ENCODE measurements at places on chromosomes 7 and 10. TPM values are rescaled to one million over a fixed set of nuclear protein-coding genes. Genes with fewer than 3 reads are reported as not detected.

- H3K27me3 ChIP-seq = no peaks in the 10 kb centered on the region
- H3K36me3 ChIP-seq = no peaks in the 10 kb centered on the region
- peaks cover 73% of the 10 kb centered on the region for H3K4me1 ChIP-seq
- peak overlapping the region; percentile 84 for H3K27ac ChIP-seq
- H3K4me3 ChIP-seq = no peak overlapping the region
Observed at GRCh38 chr10:3811291-3811870, 26.4 kb upstream of the KLF6 start.

- H3K36me3 ChIP-seq = no peaks in the 10 kb centered on the region
- H3K4me3 ChIP-seq = no peak overlapping the region
- no peaks in the 10 kb centered on the region for H3K4me1 ChIP-seq
- no peaks in the 10 kb centered on the region for H3K27me3 ChIP-seq
- no peak overlapping the region for H3K27ac ChIP-seq
- no peak for DNase-seq
Observed at GRCh38 chr10:88858491-88858890, 6.8 kb upstream of the ANKRD22 start.

- H3K27me3 ChIP-seq = no peaks in the 10 kb centered on the region
- DNase-seq = no peak
- no peaks in the 10 kb centered on the region for H3K4me1 ChIP-seq
- no peaks in the 10 kb centered on the region for H3K36me3 ChIP-seq
Observed at GRCh38 chr7:135673360-135673706, 11.0 kb downstream of the STMP1 start.

Gene OR6B1
- not detected for total RNA-seq

- no peak overlapping the region for H3K4me3 ChIP-seq
- no peak overlapping the region for H3K27ac ChIP-seq
- no peaks in the 10 kb centered on the region for H3K36me3 ChIP-seq
- H3K4me1 ChIP-seq = no peaks in the 10 kb centered on the region
- no peak for DNase-seq
- H3K27me3 ChIP-seq = no peaks in the 10 kb centered on the region
Observed at GRCh38 chr7:136072447-136072846, 95.3 kb upstream of the MTPN start.

DNA sequence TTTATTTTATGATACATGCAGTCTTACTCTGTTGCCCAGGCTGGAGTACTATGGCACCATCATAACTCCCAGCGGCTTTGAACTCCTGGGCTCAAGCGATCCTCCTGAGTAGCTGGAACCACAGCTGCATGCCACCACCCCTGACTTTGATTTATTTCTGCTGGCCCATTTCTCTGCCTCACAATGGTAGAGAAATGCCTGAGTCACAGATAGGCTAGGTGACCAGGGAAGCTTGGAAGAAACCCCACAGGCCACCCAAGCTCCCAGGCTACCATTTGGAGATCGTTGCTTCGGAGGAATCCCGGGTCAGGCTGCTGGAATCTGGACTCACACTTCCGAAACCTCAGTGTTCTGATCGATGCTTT lies 17.4 kb upstream of the BAIAP2L1 start:
- H3K4me3 ChIP-seq = no peak overlapping the region
- H3K27ac ChIP-seq = peak overlapping the region; percentile 98
- no peak for DNase-seq
- peaks cover 38% of the 10 kb centered on the region for H3K4me1 ChIP-seq
- H3K36me3 ChIP-seq = no peaks in the 10 kb centered on the region

Gene KLF14
- not detected for total RNA-seq

Gene CASP2
- total RNA-seq = 62.0 TPM

- H3K27ac ChIP-seq = peak overlapping the region; percentile 89
- H3K36me3 ChIP-seq = no peaks in the 10 kb centered on the region
- H3K27me3 ChIP-seq = no peaks in the 10 kb centered on the region
- no peaks in the 10 kb centered on the region for H3K4me1 ChIP-seq
Observed at GRCh38 chr7:106568680-106569499, 92.1 kb downstream of the CCDC71L start.

Gene OR2A1
- total RNA-seq = not detected

- no peaks in the 10 kb centered on the region for H3K27me3 ChIP-seq
- no peak overlapping the region for H3K4me3 ChIP-seq
- no peaks in the 10 kb centered on the region for H3K36me3 ChIP-seq
- no peak overlapping the region for H3K27ac ChIP-seq
Observed at GRCh38 chr10:53574024-53574423, 801.4 kb upstream of the MBL2 start.

DNA sequence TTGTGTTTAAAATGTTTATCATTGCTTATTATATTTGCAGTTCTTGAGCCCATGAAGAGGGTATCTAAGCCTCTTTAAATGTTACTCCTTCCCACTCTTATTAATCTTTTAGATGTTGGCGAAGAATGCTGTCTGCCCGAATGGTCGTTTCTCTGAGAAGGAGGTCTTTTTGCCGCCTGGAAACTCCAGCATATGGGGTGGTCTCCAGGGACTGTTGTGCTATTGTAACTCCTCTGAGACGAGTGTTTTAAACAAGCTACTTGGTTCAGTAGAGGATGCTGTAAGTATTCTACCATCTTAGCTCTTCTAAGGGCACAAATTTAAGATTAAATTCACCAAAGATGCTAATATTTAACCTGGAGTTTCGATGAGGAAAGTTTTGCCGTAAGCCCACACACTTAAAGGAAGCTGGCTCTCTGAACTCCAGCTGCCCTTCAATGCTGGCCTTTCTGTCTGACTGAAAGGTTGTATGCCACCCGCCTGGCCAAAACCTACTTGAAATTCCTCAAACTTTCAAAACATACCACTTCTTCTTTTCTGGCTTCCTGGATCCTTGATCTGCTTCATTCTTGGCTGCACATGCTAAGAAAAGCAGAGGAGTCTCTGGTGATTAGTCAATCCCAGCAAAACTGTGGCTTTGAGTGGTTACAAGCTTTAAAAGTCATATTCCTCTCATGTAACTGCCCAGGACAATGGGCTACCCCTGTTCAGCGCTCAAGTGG lies 74.7 kb downstream of the ABCA13 start:
- DNase-seq = no peak
- H3K4me3 ChIP-seq = no peak overlapping the region
- no peaks in the 10 kb centered on the region for H3K36me3 ChIP-seq
- H3K27ac ChIP-seq = no peak overlapping the region

DNA sequence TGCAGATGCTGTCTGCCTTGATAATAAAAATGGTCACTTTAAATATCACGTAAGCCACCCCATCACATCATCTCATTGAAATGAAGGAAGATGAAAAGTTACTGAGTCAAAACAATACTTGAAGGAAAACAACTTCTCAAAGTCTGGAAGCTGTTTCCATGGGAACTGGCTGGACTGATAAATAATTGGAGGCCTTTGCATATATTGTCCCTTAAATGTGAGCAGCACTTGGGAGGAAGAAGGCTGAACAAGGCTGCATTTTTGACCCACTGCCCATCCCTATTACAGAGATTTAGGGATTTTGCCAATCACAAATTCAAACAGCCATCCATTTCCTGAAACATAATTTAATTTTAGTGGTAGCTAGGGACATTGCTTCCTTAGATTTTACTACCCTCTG lies 18.2 kb upstream of the MAGI2 start:
- no peaks in the 10 kb centered on the region for H3K27me3 ChIP-seq
- H3K36me3 ChIP-seq = no peaks in the 10 kb centered on the region
- H3K4me3 ChIP-seq = no peak overlapping the region
- DNase-seq = no peak
- no peak overlapping the region for H3K27ac ChIP-seq

DNA sequence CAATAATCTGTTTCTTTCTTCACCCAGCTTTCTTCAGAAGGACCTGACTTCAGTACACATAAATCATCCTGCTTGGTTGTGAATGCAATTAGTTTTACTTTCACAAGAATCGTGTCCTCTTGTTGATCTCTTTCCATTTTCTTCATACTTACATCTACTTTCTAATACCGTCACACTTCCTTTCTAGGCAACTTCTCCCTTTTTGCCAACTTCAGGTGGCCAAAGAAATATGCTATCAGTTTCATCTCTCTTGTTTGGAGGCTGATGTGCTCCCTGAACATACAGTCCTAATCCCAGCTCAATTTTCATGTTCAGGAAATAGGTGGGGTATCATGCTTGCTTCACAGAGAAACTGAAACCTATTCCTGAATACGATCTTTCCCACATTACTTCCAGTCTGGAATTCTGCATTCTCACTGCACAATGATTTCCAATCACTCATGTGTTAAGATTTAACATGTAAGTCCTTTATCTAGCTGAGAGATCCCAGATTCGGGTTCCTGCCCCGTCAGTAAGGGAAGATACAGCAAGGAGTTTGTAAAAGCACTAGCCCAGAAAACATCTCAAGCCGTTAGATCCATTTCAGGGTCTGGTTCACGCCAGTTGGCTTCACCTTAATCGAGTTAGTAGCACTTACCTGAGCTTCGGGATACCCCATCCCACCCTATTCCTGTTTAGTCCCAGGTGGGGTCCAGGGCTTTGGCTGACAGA lies 994 bp downstream of the SLC25A28 start:
- DNase-seq = no peak
- no peaks in the 10 kb centered on the region for H3K27me3 ChIP-seq
- peak overlapping the region; percentile 87 for H3K4me3 ChIP-seq

DNA sequence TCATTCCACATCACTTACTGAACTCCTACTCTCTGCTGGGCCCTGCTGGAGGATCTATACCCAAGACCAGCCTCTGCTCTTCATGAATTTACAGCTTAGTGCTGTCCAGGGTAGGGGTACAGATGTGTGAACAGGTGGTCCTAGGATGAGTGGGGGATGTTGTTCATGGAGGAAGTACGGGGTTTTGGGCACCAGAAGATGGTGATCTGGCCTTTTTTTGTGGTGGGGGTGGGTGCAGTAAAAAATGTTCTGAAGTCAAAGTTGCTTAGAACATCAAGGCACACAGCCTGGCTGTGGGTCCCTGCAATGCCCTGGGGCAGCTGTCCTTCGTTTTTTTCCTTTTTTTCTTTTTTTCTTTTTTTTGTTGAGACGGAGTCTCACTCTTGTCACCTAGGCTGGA lies 34.2 kb upstream of the GNA12 start:
- no peaks in the 10 kb centered on the region for H3K4me1 ChIP-seq
- no peak overlapping the region for H3K4me3 ChIP-seq
- H3K27ac ChIP-seq = no peak overlapping the region
- H3K36me3 ChIP-seq = no peaks in the 10 kb centered on the region
- no peak for DNase-seq

DNA sequence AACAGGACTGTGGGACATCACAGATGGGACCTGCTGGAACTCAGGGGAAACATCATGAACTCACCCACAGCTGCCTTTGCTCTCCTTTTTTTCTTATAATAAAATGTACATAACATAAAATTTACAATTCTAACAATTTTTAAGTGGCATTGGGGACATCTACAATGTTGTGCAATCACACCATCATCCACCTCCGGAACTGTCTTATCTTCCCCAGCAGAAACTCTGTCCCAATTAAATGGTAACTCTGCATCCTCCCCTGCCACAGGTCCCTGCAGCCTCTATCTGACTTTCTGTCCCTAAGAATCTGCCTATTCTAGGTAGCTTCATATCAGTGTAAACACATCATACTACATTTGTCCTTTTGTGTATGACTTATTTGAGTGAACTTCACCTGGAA lies 19.4 kb upstream of the TMEM72 start:
- no peak for DNase-seq
- H3K27me3 ChIP-seq = no peaks in the 10 kb centered on the region
- no peak overlapping the region for H3K4me3 ChIP-seq
- H3K36me3 ChIP-seq = no peaks in the 10 kb centered on the region
- H3K27ac ChIP-seq = no peak overlapping the region

Gene CUL1
- 71.9 TPM for total RNA-seq

DNA sequence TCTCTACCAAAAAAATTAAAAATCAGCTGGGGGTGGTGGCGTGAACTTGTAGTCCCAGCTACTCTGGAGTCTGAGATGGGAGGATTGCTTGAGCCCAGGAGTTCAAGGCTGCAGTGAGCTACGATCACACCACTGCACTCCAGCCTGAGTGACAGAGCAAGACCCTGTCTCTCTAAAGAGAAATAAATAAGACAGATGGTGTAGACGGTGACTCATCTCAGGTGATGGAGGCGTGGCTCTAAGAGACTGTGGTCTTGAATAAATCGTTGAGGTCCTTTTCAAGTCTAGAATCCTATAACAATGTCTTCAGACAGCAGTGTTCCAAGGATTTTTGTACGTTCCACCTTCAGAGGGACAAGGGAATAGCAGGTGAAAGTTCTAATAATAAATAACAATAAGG lies 53.8 kb upstream of the PFKFB3 start:
- no peak overlapping the region for H3K27ac ChIP-seq
- H3K27me3 ChIP-seq = no peaks in the 10 kb centered on the region
- H3K4me3 ChIP-seq = no peak overlapping the region

- H3K4me1 ChIP-seq = no peaks in the 10 kb centered on the region
- no peak for DNase-seq
- no peaks in the 10 kb centered on the region for H3K36me3 ChIP-seq
Observed at GRCh38 chr7:130838738-130839137, 104.7 kb upstream of the KLF14 start.

Data from Caco-2 (cell line).